Activated CD4-positive, CD25-positive, alpha-beta regulatory T cell (primary cell): ENCODE measurements at places on chromosomes 4 and X.

GRCh38 chr4:57124145-57124544 is 14.0 kb upstream of the IGFBP7 start:
- DNase-seq, result no peak

- DNase-seq, result no peak
Observed at GRCh38 chrX:64850371-64851082, 125.7 kb downstream of the ZC4H2 start.

DNA sequence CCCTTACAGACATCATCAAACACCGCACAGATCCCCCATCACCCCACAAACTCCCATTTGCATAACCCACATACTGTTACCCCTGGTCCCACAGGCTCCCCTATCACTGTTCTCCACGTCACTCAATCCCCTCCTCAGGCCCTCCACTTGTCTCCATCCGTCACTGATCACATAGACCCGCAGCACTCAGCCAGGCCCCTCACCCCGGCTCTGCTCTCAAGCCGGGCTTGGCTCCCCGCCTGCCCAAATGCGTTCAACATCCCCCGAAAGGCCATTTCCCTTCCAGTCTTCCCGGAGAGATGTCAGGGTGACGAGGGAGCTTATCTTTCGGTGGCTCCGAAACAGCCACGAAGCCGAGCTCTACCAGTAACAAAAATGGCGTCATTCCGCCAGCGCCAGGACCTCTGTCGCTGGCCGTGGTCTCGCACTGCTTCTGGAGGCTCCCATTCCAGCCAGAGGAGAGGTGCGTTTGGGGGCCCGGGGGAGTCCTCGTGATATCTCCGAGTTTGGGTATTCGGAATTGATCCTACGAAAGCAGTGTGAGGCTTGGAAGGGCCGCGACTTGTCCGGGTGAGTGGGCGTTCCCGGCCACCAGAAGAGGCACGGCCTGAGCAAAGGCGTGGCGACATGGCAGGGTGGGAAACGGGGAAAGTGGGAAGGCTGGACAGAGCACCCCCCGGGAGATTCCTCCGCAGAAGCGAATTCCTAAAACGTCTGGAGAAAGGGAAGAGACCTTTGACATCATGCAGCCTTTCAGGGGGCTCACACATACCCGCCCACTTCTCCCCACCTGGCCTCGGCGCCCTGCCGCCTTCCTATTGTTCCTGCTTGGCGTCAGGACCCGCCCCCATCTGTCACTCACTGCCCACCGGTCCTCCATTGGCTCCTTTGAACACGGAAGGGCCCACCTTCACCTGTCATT is at the start of gene ZNF630:
TSS of gene ZNF630 (minus strand) at position 577 of the 922 bp plus-strand sequence. CDS start 4,754 bp downstream, outside the sequence.
- DNase-seq, result peak; percentile 12

DNA sequence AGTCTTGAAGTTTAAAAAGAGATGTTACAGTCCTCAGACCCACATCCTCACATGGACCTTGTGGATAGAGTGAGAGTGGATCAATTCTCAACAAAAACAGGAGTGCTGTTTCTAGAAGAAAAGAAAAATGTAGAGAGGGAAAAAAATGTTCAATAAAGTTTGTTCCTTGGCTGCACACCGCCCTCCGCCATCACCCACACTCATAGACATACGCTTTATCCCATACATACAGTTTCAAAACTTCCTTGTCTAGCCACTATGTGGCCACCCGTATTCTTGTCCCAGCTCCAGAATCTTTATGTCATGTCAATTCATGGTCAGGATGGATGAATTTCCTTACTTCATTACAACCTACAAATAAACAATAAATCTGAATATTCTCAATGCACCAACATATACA is 23.5 kb upstream of the ELF2 start:
- no peak for DNase-seq

DNA sequence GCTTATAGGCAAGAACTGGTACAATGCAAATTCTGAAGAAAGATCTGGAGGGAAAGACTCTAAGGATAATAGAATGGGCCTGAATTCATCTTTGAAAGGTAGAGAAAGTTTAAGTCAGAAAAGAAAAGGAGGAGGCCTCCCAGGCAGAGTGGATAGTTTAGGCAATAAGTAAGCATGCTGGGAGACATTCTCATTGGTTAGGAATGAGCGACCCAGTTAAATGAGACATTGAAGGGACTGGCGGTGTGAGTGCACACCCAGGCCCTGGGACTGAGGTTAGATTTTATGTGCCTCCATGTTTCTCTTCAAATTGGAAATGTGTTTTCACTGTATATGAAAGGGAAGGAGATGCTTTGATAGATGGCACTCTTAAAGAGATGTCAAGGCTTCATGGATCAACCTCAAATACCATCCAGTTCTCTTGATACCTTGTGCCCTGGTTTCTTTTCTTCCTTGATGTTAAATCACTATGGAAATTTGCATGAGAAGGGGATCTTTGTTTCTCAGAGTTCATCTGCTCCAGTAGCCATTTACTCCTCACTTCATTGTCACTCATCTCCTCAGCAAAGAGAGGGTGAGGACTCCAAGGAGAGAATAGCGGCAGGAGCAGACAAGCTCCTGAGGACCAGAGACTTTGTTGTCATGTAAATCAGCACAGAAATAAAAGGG is 584.2 kb upstream of the INTU start:
- no peak for DNase-seq

DNA sequence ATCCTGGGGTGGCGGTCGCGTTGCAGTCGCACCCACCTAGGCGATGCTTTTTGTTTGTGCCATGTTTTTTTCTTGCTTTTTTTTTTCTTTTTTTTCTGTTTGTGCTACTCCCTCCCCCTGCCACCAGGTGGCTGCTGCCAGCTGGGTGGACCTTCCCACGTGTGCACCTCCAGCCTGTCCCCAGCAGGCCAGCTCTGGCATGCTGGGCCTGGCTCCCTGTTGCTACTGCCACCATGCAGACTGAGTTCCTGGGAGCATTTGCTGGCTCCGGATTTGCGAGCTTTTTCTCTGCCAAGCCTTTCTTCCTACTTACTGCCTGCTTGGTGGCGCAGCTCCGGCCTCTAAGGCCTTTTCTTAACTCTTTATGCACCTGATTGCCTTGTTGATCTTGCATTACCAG is 161.2 kb upstream of the WDFY3 start:
- DNase-seq, result no peak

DNA sequence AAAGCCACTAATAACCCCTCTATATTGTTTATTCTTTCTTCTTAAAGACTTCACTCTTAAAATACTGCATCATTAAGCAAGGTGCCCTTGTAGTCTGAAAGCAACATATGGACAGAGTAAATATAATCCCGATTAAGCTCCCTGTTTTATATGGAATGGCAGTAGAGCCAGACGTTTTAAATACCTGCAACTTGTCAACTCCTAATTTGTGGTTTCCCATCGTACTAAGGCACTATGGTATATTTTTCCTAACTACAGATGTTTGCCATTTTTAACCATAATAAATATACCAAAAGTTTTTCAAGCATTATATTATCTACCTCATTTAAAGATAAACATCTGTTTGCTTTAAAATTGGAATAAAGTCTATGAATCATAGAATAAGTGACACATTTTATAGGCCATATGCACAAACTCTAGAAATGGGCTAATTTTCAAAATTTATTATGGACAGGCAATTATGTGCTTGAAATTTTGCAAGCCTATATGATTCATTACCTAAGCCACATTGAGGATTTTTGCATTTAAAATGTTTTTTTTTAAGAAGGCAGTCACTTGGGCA is 194.6 kb downstream of the FRMPD4 start:
- DNase-seq, result no peak

DNA sequence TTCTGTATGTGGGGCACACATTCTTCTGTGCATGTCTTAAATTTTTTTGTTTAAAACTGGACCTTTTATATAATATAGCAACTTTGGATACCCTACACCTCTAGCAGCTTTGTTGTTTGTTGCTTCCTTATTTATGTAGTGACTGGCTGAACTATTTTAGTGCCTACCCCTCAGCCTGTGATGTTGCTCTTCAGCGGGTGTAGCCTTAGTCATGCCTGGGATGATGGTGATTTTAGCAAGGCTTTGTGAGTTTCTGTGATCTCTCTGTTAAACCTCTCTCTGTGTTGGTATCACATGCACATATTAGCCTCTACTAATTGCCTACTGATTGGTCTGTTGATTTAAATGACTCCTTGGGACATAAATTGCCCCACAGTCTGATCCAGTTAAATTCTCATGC is 22.8 kb downstream of the USP9X start:
- DNase-seq, result no peak

- DNase-seq, result no peak
Observed at GRCh38 chr4:80540349-80540748, 204.8 kb downstream of the CFAP299 start.

DNA sequence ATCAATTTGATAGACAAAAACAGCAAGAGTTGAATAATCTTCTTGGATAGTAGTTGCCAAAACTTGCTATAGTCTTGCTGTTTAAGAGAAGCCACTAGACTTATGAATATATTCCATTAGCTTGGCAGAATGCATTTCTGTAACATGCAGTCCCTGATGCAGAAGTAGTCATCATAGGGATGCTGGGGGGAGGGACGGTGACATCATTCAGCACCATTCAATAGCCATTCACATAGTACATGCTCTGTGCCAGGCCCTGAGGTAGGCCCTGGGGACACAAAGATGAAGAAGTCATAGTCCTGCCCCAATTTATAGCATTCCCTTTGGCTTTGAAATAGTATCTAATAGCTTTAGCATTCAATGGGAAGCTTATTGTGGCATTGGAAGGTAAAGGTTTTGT is 185.5 kb upstream of the AFF2 start:
- DNase-seq, result no peak

- DNase-seq, result no peak
Observed at GRCh38 chrX:5716666-5717065, 512.0 kb downstream of the NLGN4X start.

- no peak for DNase-seq
Observed at GRCh38 chr4:94523033-94523580, 71.4 kb downstream of the PDLIM5 start.

GRCh38 chr4:73777612-73778011 is 37.2 kb downstream of the CXCL8 start:
- DNase-seq, result no peak

- DNase-seq, result no peak
Observed at GRCh38 chrX:6793000-6793399, 258.1 kb upstream of the VCX3A start.

GRCh38 chr4:151983854-151984253 is 223.0 kb upstream of the GATB start:
- DNase-seq, result no peak

- no peak for DNase-seq
Observed at GRCh38 chrX:75327607-75328006, 53.7 kb downstream of the UPRT start.

DNA sequence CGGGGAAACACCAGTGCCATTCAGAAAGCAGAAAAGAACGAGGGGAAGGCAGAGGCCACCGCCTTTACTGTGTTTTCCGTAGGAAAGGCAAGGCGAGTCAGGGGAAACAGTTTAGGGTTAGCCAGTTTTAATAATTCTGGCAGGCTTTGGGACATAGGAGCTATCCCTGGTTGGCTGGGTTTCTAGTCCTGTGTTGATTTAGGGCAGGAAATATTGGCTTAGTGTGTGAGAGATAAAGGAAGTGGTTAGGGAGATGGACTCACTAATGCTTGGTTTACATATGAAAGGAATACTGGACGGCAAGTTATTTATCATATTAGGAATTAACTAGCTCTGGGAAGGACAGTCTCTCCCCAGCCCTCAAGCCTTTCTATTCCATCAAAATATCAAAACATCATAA is 53.1 kb downstream of the SYNPO2 start:
- DNase-seq, result no peak

DNA sequence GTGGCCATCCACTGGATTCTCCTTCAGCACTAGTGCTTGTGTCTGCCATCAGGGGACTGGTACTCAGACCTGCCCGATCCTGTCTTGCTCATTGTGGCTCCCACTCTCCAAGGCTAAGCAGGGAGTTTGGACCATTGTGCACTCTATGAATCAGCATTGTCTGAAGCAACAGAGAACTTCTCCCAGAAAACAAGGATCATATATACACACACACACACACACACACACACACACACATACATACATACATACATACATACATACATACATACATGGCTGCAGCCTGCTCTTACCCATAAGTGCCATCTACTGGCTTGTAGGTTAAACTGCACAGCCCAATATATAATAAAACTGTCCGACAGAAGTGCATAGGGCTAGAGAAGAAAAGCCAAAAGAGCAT is 345.3 kb upstream of the LCORL start:
- no peak for DNase-seq

- DNase-seq, result no peak
Observed at GRCh38 chr4:146342600-146343192, 128.4 kb downstream of the REELD1 start.

- DNase-seq, result no peak
Observed at GRCh38 chrX:155766321-155766720, 114.8 kb upstream of the VAMP7 start.

DNA sequence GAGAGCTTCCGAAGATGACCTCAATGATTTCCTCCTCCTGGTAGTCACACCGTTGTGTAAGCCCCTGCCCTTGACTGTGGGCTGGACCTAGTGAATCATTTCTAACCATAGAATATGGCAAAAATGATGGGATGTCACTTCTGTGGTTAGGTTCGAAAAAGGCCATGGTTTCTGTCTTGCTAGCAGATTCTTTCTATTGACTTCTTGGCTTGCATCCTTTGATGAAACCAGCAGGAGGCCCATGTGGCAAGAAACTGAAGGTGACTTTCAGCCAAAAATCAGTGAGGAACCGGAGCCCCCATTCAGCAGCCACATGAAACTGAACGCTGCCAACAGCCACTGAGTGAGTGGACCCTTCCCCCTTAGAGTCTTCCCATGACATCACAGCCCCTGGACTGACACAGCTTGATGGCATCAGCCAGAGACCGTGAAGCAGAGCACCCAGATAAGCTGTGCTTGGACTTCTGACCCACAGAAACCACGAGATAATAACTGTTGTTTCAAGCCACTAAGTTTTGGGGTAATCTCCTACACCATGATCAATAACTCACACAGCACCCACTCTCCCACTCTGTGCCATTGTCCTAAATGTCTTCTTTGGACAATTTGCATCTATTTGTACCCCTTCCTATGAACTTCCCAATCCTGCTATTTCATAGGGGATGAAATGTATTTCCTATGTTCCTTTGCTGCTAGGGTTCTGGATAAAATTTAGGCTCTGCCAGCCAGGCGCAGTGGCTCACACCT is 148.0 kb upstream of the STX18 start:
- DNase-seq, result no peak

DNA sequence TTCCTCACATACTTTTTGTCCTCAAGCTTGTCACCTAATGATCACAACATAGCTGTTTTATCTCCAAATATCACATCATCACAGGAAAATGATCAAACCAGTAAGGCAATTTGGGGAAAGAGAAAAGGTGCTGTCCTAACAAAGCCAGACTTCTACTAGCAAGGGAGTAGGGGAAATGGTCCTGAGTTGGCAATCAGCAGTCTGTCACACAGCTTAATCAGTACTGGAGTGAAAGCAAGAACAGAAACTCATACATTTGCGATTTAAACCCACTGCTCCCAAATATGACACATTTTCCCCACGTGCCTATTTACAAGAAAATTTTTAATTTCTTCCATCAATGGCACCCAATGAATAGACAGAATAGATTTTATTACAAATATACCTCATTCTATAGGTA is 546.8 kb upstream of the FMR1 start:
- no peak for DNase-seq

GRCh38 chrX:119087121-119087520 is 14.3 kb downstream of the CT47C1 start:
- no peak for DNase-seq

GRCh38 chrX:11564546-11564945 is 101.2 kb downstream of the ARHGAP6 start:
- DNase-seq, result no peak

GRCh38 chrX:153674219-153674851 is 722 bp upstream of the PNCK start:
- DNase-seq, result no peak
